ENCODE measurements at places on chromosomes 1 and 21. TPM values are rescaled to one million over a fixed set of nuclear protein-coding genes. Genes with fewer than 3 reads are reported as not detected.

DNA sequence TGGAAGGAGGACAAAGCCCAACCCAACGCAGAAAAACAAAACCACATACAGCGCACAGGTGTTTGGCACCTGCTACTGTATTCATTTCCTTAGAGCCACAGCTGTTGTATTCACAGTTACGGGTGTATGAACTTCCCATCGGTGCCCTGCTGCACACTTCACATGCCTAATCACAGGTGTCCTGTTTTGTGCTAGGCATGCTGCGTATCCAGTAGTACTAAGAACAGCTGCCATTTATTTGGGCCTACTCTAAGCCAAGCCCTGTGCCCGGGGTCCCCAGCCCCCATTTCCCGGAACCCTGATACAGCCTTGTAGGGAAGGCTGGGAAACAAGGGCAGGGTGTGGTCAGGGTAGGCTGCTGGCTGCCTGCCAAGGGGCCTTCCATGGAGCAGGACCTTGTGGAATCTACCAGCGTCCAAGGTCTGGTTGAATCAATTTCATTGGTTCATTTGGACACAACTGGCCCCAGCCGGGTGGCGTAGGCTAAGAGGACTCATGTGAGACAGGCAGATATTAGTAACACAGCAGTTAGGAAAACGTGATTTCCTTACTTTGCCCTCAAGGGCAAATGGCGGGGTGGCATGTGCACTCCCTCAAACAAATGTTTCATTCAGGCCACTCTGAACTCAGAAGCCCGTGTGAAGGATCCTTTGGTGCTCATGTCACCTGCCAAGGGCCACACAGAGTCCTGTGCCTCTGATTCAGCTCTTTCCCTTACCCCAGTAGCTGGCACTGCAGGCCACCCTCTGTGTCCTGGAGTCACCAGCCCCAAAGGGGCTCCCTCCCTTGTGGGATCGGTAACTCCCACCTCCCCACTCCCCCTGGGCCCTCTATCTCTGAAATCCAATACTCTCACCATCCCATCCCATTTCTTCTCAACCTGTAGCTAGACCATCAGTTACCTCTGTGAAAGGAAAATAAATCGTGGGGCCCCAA is 986 bp upstream of the RNF186 start:
- DNase-seq = no peak

DNA sequence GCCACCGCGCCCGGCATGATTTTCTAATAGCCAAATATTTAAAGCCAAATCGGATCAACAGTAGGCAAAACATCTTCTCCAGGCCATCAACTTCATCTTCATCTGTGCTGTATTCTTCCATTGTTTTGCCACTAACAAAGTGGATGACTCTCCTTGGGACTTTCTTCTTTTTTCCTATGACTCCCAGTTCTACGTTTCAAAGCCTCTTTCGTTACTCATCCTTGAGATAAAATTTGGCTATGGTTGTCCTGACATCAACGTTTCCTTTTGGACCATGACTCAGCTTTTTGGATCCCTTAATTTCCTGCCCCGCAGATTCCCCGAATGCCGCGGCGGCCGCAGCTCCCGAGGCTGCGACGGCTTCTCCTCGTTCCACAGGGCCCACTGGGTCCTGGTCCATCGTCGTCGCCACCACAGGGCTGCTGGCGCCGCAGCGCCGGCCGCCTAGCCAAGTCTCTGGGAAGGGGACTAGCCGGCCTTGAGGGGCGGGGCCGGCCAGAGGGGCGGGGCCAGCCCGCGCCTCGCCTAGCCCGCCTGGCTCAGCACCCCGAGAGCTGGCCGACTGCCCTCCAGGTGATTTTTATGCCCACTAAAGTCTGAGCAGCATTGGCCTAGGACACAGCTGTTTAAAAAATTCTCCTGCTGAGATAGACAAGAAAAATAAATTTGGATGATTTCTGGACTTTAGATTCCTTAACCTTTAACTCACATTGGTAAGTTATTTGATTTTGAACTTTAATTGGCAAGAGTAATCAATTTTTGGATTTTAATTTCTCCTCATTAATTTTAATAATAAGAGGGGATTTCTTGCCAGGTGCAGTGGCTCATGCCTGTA is 93.9 kb downstream of the ADCY10 start:
- DNase-seq = peak; percentile 94

GRCh38 chr1:246695136-246695535 is 29.1 kb upstream of the SCCPDH start:
- peak; percentile 71 for DNase-seq

GRCh38 chr21:17783481-17784179 is 35.5 kb downstream of the C21orf91 start:
- DNase-seq = no peak

GRCh38 chr1:202214089-202214843 is 20.7 kb downstream of the LGR6 start:
- DNase-seq = no peak

GRCh38 chr1:44326821-44327465 is 28.1 kb downstream of the ERI3 start:
- DNase-seq = no peak

DNA sequence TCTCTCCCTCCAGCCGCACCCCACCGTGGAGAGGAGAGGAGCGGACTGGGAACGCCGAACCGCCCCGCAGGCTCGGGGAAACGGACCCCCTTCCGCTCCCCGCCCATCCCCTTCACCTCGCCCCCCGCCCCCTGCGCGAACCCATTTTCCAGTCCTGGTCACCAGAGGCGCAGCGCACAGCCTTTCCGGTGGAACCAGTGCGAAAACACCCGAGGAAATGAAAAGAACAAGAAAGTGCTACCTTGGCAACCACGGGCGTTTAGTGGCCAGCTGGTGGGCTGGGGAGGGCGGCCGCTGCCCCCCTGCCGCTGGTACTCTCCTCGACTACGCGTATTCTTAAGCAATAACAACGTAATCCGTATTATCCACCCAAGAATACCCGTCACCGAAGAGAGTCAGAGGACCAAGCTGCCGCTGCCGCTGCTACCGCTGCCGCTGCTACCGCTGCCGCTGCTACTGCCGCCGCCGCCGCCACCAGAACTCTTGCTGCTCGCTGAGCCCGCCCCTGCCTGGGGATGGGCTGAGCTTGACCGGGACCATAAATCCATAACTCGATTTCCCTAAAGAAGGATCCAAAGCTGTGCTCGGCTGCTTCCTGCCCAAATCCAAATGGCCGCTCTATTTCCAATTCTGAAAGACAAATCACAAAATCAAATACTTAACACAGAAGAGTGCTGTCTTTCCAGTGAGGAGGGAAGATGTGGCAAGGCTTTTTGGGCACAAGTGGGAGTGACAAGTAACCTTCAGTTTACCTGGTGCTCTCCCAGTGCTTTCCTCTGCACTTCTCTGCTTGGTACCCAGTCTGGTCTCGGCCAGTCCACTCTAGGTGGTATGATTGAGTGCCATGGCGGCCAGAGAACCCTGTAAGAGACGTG is 125.2 kb upstream of the DPYD start:
- DNase-seq = peak; percentile 85

- DNase-seq = no peak
These were observed 27.5 kb downstream of the RNF19B start for GRCh38 chr1:32937061-32937460.

GRCh38 chr1:1910651-1911331 is 4.3 kb upstream of the CALML6 start:
- DNase-seq = no peak

LCE2B gene
- total RNA-seq = not detected

PALMD gene
- total RNA-seq = not detected

KRTAP8-1 gene
- total RNA-seq = not detected
